NCI-H2029 (cell line): ENCODE measurements at places on chromosomes 6 and 20.

GRCh38 chr6:21111093-21111725, 482.3 kb upstream of the SOX4 start:
- DNase-seq, result no peak

GRCh38 chr6:116266803-116267202, 12.9 kb downstream of the TSPYL1 start:
- no peak for DNase-seq

DNA sequence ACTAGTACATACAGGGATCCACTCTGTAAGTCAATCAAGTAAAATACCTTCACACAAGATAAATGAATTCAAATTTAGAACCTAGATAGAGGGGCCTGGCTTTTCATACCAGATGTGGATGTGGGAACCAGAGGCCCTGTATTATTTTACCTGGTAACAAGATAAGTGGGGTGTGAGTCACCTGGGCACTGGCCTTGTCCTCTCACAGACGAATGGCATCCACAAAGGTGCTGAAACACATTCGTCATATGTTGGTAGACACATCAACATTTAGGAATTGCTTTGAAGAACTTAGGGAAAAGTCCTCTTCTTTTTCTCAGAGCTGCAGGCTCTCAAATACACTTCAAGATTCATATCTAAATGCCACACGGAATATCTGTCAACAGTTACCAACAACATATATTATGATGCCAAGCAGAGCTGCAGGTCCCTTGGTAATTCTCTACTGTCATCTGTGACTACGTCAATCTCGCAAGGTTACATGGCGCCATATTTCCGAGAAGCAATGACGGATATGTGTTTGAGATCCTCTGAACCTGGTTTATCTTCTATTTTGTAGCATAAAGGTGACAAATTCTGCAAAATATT, 618.6 kb downstream of the EPM2A start:
- DNase-seq, result no peak

- no peak for DNase-seq
These were observed 22.5 kb upstream of the NHSL1 start for GRCh38 chr6:138521790-138522189.

DNA sequence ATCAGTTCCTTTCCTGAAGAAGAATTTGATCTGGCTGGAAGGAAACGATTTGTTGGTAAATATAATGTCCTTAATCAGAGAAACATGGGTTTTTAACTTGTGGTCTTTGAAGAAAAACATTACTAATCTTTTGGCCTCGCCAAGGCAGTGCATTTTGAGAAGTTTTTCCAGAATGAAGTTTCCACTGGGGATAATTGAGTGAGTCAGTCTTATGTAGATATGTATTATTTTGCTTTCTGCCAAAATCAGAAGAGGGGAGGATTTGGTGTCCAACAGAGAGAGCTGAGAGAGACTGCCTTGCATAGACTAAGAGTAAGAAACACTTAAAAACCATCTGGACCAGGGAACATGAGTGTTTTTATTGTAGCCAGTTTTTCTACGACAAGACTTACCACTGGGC, 79.9 kb downstream of the FNDC1 start:
- no peak for DNase-seq

- no peak for DNase-seq
These were observed 127.6 kb upstream of the BTBD3 start for GRCh38 chr20:11790046-11790445.

DNA sequence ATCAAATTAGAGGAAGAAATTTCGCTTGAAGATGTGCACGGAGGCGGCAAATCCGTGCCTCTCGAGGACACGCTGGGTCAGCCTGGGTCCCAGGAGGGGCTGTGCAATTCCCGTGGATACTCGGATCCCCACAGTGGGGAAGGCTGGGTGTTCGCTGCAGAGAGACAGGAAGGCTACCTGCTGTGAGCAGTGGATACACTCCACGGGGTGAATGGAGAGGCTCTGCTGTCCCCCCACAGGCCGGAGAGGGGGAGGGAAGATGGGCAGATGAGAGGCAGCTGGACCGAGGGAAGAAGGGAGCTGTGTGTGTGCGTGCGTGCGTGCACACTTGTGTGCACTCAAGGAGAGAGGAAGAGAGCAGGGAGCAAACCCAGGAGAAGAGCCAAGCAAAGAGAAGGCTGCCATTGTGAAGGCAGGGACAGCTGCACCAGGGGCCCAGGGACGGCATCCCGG, 57.3 kb downstream of the SULF2 start:
- no peak for DNase-seq

DNA sequence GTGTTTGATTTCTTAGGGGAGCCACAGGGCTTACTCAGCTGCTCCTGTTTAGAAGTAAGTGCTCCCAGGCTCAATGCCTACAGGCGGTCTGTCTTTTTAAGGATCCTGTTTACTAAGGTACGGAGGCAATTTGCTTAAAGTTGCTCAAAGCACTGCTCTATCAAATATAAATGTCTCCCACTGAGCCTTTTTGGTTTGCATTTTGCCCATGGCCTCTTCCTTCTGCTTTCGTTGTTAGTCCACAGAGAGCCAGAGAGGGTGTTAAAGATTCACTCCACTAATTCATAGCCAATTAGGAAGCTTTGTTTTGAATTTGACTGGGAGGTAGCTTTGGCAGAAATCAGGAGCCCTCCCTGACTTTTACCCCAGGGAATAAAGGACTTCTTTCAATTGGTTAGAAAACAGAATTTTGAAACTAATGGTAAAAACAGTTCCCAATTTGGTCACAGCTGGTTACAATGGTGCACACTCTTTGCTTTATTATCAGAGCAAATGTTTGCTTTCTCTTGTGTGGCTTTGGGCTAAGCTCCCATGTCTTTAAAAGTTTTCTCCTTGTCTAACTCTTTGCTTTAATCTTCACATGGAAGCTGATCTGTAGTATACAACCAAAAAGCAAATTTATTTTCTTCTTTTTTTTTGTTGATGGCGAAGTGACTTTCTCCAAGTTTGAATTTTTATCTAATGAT, 126.2 kb downstream of the IMPG1 start:
- DNase-seq, result no peak

DNA sequence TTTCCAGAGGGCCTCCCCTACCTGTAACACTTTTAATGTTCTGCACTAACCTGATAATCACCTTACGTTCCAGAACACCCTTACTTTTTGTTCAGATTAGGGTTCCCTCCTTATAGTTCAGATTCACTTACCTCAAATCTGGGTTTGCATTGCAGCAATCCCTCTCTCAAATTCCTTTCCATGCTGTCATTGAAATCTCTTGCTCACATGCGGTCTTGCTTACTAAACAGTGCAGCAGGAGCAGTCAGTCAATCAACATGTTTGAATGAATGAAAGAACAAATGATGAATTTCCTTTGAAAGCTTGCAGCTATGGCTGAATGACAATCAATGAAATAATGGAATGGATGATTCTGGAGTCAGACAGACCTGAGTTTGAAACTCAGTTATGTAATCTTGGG, 200.1 kb downstream of the HIVEP2 start:
- no peak for DNase-seq
